Osteocyte (in vitro differentiated cells): ENCODE measurements at places on chromosomes 11 and 22. TPM values are rescaled to one million over a fixed set of nuclear protein-coding genes. Genes with fewer than 3 reads are reported as not detected.

- no peak for DNase-seq
Observed at GRCh38 chr11:100793525-100793924, 106.4 kb downstream of the ARHGAP42 start.

DNA sequence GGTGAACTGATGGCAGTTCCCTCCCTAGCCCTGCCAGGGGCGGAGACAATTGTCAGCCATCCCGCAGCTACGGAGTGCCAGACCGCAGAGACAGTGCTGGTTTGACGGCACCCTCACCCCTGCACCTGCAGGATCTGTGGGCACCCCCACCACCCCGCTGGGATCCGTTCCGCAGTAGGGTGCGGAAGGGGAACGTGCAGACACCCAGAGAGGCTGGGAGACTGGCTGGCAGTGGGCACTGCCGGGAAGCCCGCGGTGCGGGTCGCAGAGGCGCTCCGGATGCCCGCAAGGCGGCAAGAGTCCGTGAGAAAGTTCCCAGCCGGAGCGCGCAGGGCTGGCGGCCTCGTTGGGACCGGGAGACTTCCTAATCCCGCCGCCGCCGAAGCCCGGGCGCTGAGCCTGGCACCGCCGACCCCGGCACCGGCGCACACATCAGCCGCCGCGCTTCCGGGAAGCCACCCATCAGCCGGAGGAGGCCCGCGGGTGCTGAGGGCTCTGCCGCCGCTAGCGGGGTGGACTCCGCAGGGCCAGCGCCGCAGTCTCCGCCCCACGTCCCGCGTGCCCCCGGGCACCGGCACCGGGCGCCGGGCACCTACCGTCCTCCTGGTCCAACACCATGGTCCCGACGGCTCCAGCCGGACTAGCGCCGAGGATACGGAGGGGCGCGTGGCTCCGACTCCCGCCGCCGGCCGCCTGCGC lies 4.3 kb upstream of the LMO1 start:
- DNase-seq: no peak

- DNase-seq: no peak
Observed at GRCh38 chr11:112172362-112172994, 2.8 kb upstream of the BCO2 start.

DNA sequence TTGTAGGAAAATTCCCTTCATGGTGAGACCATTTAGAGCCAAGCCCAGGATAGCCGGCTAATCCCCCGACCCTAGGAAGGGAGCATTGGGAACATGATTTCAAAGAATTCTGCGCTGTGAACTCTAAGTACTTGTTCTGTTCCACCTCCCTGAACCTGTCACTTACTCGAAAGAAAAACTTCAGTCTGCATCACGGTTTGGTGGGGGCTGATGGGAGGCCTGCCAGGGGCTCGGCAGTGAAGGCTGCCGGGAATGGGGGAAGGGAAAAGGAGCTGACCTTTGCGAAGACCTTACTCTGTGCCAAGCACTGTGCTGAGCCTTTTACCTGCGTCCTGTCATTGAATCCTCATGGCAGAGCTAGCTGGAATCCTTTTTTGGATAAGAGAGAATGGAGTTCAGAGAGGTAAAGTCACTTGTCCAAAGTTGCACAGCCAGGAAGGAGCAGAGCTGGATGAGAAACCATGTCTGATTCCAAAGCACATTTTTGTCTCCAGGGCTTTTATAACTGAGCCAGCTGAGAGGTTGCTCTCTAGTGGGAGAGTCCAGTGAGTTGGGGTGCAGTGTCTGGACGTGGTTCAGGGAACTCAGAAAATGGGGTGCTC lies 15.4 kb downstream of the RASD2 start:
- DNase-seq: no peak

DNA sequence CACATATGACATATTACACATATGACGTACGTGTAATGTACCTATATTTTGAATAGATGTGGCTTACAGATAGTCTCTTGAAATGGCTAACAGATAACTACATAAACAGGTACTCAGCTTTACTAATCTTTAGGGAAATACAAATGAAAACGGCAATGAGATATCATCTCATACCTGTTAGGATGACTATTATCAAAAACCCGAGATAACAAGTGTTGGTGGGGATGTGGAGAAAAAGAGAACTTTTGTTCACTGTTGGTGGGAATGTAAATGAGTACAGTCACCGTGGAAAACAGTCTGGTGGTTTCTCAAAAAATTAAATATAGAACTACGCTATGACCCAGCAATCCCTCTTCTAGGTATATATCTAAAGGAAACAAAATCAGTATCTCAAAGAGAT lies 247.6 kb downstream of the ETS1 start:
- no peak for DNase-seq

DNA sequence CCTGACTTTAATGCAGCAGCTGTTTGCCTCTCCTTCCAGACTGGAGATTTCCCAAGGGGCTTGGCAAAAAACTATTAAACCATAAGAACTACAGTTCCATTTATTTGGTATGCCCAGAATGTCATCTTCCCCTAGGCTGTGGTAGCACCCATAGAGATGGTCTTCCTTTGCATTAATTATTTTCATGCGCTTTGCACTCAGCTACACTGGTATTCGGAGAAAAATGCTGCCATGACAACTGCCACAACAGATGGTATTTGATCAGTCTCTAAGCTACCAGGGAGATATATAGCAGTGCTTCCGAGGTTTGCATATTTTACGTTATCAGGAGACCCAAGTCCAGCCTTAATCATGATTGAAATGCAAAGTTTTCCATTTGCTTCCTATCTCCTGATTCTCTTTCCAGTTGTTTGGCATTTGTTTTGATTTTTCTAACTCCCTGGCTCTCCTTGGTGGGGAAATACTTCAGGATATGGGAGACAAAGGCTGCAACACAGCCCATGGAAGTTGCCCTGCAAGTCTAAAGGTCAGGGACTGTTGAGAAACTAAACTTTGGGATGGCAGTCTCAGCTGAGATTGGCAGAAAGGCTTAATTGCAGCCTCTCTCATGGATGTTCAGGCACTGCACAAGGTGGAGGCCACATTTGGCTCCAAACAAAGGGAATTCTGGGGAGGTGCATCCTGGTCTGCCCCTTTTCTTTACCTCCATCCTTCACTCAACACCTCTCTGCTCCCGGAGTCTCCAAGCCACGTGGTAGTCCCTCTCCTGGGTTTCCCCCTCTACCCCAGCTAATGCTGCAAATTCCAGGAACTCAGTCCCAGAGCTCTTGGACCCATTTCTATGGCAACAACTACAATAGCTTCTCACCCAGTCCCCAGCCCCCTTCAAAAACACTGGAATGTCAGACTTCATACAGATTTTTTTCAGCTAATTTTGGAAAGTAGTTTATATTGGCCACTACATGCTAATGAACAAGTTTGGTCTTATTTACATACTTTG lies 151.8 kb downstream of the NAV2 start:
- no peak for DNase-seq

- no peak for DNase-seq
Observed at GRCh38 chr11:32758291-32758690, 36.2 kb downstream of the CCDC73 start.

- no peak for DNase-seq
Observed at GRCh38 chr22:17867160-17867785, 93.0 kb upstream of the BID start.

DNA sequence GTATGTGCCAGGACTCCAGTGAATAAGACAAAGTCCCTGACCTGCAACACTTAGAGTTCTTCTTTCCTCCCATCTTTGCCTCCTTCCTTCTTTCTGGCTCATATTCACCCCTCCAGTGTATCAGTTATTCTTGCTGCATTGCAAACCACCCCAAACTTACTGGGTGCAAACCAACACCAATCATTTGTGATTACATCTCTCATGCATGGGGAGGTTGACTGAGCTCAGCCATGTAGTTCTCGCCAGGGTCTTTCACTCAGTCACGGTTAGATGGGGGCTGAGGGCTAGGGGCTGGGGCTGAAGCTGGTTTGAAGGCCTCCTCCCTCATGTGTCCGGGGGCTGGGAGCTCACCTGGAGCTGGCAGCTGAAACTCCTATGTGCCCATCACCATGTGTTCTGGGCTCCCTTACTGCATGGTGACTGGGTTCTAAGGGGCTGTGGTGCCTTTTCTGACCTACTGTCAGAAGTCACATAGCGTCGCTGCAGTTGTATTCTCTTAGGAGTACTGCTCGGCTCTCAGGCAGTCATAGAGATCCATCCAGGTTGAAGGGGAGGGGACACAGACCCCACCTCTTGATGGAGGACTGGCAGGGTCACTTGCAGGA lies 35.0 kb upstream of the CACNG2 start:
- DNase-seq: peak; percentile 49

DNA sequence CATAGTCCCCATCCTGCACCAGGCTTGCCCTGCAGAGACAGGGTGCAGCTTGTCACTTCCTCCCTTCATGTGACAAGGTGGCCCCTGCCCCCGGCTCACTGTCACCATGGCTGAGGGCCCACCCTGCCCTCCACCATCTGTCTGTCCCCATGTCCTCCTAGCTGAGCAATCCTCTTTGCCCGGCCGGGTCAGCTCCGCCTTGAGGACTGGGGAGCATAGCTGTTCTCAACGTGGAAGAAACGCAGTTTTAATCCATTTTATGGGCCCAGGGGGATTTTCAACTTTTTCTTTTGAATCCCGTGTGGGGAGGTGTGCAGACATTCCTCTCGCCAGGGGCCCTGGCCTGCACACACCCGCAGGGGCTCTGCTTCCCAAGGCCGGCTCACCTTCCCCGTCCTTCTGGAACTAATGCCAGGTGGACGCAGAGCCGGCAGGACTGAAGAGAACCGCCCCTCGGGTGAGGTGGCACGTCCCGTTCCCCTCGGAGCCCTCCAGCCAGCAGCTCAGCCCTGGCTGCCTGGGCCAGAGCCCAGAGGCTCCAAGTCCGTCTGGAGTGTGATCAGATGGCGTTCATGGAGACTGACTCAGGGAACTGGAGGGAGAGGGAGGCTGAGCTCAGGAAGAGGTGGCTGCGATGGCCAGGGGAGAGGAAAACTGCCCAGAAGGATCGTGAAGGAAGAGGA lies 1108.7 kb downstream of the BRD1 start:
- no peak for DNase-seq

GRCh38 chr22:27283714-27284113 lies 517.8 kb downstream of the MN1 start:
- no peak for DNase-seq

DNA sequence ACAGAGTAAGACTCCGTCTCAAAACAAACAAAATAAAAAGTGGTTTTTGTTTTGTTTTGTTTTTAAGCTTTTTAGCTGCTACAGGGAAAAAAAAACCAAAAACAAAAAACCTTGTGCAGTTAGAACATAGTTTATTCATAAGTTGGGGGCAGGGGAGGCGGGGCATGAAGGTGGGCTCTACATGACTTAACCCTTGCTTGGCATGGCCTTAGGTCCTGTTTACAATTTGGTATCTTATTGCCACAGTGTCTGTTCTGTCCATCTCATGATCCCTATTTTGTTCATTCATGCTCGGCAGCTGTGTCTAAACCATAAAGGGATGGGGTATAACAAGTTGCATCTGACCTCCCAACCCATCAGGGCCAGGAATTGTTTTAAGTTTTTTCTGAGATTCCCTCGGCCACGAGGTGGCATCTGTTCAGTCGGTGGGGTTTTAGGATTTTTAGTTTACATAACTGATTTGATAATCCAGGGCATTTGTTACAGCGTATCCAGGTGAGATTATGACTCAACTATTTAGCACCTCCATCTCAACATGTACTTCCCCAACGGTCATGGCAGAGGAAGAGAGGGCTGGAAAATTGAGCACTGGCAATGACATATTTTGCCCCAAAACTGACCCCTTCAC lies 6.9 kb downstream of the AP5B1 start:
- peak; percentile 23 for DNase-seq

DNA sequence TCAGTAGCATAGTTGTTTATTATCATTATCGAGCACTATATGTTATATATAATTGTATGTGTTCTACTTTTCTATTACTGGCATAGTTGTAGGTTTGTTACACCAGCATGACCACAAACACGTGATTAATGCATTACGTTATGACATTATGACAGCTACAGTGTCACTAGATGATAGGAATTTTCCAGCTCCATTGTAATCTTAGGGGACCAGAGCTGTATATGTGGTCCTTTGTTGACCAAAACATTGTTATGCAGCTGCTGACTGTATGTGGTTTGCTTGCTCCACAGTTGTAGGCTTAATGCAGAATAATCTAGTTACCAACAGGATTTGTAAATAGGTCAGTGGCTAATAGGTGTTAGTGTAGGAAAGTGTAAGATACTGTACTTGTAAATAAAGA lies 66.1 kb downstream of the HSD17B12 start:
- no peak for DNase-seq

DNA sequence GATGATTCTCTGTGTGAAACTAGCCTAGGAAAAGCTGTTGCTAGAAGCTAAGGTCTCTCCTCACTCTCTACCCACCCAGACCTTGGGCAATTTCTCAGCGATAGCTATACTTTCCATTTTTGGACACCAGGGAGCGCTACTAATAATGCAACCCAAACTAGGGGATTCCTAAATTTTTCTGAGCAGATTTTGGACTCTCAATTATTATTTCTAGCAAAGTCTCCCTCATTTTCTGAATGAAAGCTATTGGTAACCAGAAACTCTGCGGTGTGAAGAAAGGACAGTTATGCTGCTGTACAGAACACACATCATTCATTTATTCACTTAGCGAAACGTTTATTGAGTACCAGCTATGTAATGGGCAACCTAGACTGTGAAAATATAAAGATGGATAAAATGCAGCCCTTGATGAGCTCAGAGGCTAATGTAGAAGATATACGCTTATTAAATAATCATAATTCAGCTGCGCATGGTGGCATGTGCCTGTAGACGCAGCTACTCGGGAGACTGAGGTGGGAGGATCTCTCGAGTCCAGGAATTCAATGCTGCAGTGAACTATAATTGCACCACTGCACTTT lies 6.1 kb upstream of the STIM1 start:
- no peak for DNase-seq

DNA sequence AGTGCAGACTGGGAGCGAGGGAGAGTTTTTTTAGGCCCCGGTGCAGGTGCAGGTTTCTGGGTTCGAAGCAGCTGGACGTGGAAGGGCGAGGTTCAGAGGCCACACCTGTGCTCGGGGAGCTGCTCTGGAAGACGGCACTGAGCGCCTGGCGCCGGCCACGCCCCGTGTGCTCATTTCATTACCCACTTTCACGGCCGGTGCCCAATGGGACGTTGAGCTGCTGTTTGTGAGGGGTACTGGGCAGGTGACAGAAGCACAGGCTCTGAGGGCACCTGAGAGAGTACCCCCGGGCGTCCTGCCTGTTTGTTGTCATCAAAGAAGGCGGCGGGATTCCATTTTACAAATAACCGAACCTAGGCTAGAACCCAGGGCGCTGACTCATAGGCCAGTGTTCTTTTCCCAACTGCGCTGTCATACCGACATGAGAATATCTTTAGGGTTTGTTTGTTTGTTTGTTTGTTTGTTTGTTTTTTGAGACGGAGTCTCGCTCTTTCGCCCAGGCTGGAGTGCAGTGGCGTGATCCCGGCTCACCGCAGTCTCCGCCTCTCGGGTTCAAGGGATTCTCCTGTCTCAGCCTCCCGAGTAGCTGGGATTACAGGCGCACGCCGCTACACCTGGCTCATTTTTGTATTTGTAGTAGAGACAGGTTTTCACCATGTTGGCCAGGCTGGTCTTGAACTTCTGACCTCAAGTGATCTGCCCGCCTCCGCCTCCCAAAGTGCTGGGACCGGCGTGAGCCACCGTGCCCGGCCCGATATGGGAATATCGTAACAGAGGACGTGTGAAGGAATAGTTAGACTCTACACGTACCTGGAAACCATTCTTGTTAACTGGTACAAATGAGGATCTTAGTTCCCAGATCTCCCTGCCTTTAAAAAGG lies 16.6 kb upstream of the SPTBN2 start:
- DNase-seq: peak; percentile 73

Gene SMIM35
- total RNA-seq: not detected in 2 replicates

Gene CREB3L1
- total RNA-seq: 77.0 and 78.6 TPM in 2 replicates

Gene TRMT2A
- 60.8 and 62.9 TPM in 2 replicates for total RNA-seq
